ENCODE measurements at places on chromosomes 2 and 18. TPM values are rescaled to one million over a fixed set of nuclear protein-coding genes. Genes with fewer than 3 reads are reported as not detected.

The MCM6 gene
- total RNA-seq = 15.7 TPM

GRCh38 chr18:65601775-65602174, 149.0 kb upstream of the CDH7 start:
- no peak for DNase-seq

GRCh38 chr2:191938779-191939178, 91.9 kb upstream of the CAVIN2 start:
- no peak for DNase-seq

DNA sequence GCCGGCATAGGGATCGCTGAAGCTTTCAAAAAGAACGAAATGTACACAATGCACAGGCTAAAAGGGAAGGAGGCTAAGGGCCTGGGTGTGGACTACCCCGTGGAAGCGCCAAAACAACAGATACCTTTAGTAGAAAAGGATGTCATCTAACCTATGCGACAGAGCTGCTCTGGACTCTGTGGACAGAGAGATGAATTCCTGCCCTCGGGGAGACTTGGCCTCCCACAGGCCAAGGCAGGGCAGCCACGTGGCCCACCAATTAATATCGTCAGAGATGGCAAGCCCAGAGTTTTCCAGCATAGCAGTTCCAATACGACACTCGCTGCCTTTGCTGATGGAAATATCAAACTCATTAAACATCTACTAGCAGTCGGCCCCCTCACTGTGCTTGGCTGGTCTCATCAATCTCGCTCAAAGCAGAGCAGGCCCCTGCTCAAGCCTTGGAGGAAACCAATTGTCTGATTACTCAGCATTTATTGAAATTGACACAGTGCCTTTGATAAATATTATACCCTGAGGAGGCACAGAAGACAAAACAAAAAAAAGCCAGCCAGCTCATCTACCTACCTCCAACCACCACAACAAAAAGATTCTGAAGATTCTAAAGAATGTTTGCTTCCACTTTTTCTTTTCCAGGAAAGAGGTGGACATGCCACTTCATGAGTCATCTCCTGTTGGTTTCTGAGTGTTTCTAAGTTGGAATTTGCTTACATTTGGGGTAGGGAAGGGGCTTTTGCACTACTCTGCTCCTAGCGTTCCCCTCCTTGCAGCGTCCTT, 79.0 kb upstream of the ACAA2 start:
- no peak for DNase-seq

The TCF23 gene
- total RNA-seq = not detected

DNA sequence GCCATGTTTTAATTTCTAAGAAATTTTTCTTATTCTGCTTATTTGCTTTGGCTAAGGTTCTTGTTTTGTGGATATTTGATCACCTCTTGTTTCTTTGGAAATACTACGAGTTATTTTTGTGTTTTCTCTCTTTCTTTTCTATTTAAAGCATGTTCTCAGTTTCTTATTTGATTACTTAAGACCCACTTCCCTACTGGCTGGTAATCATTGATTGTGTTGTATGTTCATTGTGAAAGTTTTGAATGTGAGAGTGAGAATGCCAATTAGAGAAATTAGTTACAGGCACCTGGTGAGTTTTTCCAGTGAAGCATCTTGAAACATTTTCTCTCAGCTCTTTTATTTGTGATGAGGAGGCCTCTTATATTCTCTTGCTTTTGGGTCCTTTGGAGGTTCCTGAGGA, 226.7 kb upstream of the MC4R start:
- no peak for DNase-seq

- no peak for DNase-seq
These were observed 181.8 kb downstream of the GBX2 start for GRCh38 chr2:235986361-235986760.

DNA sequence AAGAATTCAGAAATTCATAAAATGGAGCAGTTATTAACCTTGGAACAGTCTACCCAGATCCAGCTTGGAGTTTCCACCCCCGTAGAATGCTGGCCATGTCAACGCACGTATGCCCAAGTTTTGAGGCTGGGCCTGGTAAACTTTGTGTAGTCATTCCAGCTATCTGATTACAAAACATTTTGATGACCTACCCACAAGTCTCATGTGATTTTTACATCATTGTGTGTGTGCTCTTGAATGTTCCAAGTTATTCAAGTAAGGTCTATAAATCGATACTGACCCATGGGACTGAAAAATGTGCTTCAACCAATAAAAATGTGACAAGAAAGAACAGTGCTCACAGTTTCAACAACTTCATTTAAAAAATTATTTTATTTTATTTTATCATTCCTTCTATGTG, 32.5 kb upstream of the ICOS start:
- DNase-seq = no peak

DNA sequence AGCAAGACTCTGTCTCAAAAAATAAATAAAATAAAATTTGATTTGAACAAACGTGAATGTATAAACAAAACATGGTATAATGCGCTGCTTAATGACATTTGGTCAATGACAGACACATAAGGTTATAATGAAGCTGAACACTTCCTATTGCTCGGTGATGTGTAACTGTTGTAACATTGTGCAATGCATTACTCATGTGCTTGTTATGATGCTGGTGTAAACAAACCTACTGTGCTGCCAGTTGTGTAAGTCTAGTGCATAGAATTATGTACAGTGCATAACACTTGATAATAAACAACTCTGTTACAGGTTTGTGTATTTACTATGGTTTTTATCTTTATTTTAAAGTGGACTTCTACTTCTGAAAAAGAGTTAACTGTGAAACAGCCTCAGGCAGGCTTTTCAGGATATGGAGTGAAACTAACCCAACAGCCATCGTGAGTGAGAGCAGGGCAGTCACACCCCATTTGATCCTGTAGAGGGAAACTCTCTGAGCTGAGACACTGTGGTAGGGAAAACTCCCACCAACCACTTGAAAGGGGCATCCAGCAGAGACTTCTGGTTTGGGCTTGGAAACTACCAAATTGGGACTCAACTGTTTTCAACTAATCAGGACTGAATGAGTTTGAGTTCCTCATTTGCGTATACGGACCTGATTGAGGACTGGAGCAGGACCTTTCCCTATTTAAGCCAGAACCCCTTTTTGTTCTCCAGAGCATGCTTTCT, 8.7 kb upstream of the RPRD1A start:
- DNase-seq = no peak

DNA sequence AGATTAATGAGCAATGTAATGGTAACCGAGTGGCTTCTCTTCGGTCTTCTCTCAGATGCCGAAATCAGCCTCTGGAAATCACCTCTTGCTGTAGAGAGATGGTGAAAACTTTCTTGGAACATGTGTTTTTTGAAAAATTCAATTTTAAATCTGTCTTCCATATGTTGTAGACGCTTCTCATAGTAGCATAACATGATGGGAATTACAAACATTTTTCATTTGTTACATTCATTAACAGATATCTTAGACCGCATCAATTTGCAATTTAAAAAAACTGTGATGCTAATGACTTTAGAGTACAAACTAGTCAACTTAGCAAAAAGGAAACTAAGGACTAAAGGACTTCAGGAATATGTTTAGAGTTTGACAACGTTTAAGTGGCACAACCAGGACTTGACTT, 275.2 kb downstream of the ASXL3 start:
- DNase-seq = no peak

The CCT7 gene
- 194 TPM for total RNA-seq

- no peak for DNase-seq
These were observed 657.6 kb upstream of the SYT4 start for GRCh38 chr18:43934781-43935471.
